ENCODE measurements at places on chromosomes 13 and 19.

GRCh38 chr13:29496241-29496712 lies 99.2 kb downstream of the SLC7A1 start:
- no peak for DNase-seq

DNA sequence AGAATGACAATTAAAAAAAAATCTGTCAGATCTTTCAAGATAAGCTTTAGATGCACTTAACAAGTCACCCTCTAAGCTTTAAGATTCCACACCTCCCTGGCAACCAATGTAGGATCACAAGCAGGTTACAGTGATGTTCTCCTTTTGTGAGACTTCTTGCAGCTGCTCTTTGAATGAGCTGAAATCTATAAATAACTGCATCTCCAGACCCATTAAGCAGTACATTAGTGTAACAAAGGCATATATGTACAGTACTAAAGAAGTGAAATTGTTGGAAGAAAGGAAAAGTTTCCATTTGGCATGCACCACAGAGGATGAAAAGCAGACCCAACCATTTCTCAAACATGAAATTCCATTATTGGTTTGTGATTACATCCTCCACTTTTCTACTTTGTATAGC lies 364.7 kb downstream of the ENOX1 start:
- DNase-seq: no peak

DNA sequence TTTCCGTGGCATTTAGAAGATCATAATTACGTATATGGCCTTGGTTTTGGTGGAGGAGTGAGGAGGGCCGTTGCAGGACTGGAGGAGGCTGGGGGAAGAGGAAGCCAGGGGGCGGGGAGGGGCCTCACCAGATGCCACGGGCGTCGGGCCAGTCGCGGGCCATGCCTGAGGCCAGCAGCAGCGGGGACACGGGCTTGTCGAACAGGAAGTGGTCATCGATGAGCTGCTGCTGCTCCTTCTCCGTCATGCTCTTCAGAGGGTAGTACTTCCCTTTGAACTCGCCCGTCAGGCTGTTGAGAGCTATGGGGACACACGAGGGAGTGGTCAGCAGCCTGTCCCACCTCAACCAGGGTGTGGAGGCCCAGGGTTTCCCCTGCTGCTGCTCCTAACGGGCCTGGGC lies 11.1 kb downstream of the CKM start:
- no peak for DNase-seq

GRCh38 chr19:32751066-32751465 lies 31.5 kb downstream of the TDRD12 start:
- no peak for DNase-seq

DNA sequence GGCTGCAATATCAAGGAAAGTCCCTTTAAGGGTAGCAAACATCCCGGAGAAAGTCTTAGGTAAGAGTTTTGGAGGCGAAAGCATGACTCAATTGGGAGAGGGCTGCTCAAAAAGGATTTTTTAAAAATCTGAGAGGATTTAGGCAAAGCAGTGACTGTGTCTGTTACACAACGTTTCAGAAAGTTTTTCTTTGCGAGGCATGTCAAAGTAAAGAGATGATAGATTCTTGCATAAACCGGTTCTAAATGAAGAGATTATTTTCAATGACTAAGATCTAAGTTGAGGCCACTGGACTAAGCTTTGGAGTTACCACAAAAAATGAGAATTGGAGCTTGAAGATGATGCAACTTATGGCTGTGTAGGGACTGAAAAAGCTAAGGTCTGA lies 43.7 kb upstream of the ENOX1 start:
- DNase-seq: no peak

- no peak for DNase-seq
Measured at GRCh38 chr13:27822873-27823311, 30.6 kb downstream of the GSX1 start.

GRCh38 chr13:110480161-110480560 lies 81.4 kb downstream of the RAB20 start:
- no peak for DNase-seq

DNA sequence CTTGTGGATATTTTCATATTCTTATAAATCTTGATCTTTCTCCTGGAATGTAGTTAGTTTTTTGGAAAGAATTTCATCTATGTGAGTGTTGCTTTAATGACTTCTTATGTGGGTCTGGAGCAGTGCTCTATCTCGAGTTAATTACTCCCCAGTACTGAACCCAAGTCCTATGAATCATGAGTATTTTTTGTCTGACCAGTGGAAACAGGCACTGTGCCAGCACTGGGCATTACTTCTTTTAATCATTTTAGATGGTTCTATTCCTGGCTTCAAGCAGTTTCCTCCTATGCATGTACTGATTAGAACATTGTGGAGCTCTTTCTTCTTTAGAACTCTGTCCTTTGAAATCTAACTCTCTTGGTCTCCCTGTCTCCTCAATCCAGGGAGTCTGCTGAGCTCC lies 466.3 kb downstream of the PCDH17 start:
- no peak for DNase-seq

GRCh38 chr19:38441657-38442348 lies 8.3 kb downstream of the RYR1 start:
- no peak for DNase-seq

DNA sequence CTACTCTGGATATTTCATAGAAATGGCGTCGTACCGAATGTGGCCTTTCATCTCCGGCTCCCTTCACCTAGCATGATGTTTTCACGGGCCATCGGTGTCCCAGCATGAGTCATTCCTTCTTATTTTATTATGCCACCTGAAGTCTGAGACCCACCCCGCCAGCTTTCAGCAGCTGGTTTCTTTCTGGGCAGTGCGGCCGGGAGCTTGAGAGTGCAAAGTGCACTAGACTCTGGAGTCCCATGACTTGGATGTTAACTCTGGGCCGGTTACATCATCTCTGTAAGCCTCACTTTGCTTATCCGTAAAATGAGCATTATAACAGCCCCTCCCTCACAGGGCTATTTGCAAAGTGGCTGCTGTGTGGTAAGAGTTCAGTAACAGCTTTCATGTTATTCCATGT lies 5.8 kb upstream of the KMT5C start:
- DNase-seq: no peak

DNA sequence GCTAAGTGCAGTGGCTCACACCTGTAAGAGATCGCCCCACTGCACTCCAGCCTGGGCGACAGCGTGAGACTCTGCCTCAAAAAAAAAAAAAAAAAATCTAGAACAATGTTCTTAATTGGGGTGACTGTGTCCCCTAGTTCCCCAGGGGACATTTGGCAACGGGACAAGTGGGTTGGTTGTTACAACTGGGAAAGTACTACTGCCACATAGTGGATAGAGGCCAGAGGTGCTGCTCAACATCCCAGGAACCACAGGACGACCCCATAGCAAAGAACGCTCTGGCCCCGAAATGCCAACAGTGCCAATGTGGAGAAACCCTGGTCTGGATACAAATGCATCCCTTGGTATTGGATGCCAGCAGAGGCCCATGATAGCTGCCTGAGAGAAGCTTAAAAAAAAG lies 11.8 kb downstream of the NLRP12 start:
- no peak for DNase-seq
